ENCODE measurements at places on chromosomes 2 and 18.

DNA sequence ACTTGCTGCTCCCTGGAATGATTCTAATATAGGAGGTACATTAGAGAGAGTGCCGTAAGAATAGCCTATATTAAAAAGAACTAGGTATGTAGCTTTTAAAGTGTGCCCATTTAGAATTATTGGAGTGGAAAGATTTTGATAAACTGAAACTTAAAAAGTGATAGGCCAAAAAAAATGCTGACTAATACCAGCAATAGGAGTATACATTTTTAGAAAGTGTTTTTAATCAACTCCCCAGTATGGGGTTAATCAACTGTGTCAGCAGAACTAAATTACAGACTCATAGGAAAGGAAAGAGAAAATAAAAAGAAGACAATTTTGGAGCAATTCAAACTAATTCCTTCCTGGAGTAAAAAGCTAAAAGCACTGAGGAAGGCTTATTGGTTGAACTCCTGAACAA lies 13.3 kb upstream of the MEIS1 start:
- DNase-seq, result no peak

GRCh38 chr18:33696332-33697162 lies 118.5 kb downstream of the ASXL3 start:
- no peak for DNase-seq

GRCh38 chr2:218290316-218291261 lies 1.7 kb downstream of the TMBIM1 start:
- DNase-seq, result no peak

DNA sequence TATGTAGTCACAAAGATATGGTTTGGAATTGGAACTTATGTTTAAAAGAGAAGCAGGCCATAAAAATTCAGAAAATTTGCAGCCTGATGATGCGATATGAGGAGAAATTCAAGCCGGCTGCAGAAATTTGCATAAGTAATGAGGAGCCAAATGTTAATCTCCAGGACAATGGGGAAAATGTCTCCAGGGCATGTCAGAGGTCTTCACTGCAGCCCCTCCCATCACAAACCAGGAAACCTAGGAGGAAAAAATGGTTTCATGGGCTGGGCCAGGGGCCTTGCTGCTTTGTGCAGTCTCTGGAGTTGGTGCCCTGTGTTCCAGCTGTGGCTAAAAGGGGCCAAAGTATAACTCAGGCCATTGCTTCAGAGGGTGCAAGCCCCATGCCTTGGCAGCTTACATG lies 28.4 kb downstream of the TACR1 start:
- DNase-seq, result no peak

GRCh38 chr2:217631115-217631514 lies 371.7 kb downstream of the TNS1 start:
- no peak for DNase-seq

DNA sequence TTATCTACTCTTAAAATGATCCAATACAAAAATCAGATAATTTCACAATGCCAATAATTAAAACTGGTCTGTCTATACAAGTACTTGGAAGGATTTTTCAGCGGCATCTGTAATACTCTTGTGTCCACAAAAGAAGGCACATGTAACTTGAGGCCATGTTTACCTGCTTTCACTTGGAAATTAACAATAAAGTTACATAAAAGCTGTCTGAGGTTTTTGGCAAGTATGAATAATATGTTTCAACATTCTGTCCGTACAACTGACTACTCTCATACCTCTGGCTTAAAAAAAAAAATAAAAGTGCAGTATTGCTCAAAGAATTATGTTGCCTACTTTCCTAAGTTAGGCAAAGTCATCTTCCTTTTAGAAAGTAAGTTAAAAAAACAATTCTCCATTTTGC lies 253.6 kb downstream of the NBAS start:
- no peak for DNase-seq

DNA sequence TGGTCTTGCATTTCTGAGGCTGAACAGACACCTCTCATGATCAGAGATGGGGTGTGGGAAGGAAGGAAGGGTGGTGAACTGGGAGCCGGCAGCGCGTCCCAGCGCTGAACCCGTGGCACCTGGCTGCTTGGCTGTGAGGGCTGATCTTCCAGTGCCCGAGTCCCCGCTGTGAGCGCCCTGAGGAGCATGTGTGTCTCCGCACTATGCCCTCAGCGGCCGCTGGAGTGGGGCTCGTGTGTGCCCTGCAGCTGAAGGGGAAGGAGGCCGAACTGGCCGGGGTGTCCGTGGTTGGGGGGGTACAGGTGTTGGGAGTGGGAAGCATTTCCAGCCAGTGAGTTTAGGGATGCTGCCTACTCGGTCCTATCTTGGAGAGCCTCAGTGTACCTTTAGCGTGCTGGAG lies 82.2 kb downstream of the LDLRAD4 start:
- DNase-seq, result no peak

DNA sequence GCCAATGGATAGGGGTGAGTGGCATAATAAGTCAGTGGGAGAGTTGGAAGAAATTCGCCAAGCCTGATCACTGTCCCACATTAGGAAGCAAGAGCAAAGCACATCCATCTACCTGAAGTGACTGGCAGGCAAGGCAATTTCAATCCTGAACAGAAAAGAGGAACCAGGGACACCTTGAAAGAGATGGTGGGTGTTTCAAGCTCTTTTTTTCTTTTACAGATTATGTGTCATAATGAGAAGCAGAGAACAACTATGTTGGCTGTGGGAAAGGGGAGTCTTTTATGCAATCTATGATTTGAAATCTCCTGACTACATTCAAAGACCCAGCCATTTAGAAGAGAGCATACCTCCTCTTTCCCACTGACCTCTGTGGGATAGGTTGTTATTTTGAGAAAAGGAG lies 63.5 kb downstream of the TGIF1 start:
- DNase-seq, result no peak

DNA sequence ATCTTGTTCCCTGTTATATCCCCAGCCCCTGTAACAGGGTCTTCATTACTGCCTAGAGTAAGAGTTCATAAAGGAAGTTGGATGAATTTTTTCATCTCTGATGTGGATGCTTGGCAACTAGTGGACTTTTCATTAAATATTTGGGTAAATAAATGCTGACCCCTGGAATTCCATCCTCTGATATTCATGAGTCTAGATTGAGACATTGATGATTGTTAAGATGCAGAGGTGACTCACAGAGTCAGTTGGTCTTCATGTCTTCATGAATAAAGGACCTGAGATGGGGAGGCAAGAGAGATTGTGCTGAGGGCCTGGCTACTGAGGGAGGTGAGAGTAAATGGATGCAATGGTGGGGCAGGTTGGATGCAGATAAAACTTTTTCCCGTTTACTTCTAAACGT lies 132.7 kb upstream of the NT5C1B start:
- DNase-seq, result no peak

DNA sequence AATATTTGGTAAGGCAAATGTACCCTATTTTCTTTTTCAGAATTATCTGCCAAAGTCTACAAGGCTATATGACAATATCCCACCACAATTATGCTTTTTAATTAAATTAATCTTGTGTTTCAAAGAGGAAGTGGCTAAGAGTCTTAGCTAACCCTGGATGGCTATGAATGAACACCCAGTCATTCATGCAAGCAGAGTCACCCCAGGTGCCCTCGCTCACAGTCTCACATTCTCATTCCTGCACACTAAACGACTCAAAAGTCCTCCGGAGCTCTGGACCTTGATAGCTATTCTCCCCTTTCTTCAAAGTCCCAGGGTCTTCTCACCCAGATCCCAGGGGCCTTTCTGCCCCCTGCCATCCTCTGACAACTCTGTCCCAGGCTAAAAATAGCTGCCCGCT lies 42.1 kb upstream of the MRPL19 start:
- DNase-seq, result no peak

DNA sequence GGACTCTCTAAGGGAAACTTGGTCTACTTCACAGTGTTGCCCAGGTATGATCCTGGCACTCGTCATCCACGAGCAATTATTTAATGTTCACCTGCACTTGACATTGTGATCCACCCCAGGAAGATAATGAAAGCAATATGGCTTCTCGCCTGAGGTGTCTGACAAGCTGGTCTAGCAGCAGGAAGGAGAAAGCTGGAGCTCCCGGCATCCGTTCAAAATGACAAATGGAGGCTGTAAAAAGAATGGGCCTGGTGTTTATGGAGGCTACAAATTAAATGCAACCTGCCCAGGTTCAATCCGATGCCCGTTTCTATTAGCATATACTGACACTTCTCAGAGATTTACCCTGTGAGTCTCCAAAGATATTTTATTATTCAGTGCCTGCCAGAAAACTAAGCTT lies 317.6 kb downstream of the CTNNA2 start:
- DNase-seq, result no peak

GRCh38 chr2:230602562-230603230 lies 109.9 kb upstream of the CAB39 start:
- peak; percentile 32 for DNase-seq

- no peak for DNase-seq
Observed at GRCh38 chr2:236177604-236177966, 9.4 kb upstream of the GBX2 start.

DNA sequence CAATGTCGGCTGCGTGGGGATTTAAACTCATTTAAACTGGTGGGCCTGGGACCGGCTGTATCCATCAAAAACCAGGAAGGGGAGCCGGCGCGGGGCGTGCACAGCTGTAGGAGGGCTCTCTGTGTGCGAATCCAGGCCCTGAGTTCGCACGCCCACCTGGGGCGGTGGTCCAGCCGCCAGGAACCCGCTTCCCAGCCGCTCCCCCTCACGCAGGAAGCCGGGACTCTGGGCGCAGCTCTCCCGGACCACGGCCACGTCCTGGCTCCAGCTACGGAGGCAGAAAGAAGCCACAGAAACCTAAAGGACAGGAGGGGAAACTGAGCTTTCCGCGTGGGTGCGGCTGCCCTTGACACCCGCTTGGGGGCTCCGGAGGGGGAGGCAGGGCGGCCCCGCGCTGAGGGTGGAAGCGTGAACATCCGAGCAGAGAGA lies 80.6 kb downstream of the GFPT1 start:
- DNase-seq, result no peak

- no peak for DNase-seq
Observed at GRCh38 chr2:164205347-164205746, 415.9 kb downstream of the GRB14 start.

GRCh38 chr2:68368654-68369336 lies 3.7 kb downstream of the PLEK start:
- no peak for DNase-seq

DNA sequence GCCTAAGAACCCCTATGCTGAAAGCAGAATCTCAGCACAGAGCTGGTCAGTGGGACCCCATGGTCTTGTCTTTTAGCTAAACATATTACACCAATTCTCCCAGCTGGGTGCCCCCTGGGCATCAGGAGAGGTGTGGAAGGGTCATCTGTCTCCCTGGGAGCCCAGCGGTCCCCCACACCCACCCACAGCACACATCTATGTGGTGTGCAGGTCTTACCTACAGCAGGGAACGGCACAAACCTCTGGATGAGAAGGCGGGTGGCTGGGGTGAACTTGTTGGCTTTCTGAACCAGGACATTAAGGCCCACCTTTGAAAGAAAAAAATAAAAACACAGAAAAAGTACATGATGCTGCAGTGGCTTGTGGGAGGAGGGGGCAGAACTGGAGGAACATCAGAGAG lies 70.7 kb downstream of the EMX1 start:
- DNase-seq, result no peak

- no peak for DNase-seq
Observed at GRCh38 chr2:134491771-134492441, 226.9 kb downstream of the TMEM163 start.

- no peak for DNase-seq
Observed at GRCh38 chr18:12679183-12679786, 21.4 kb upstream of the SPIRE1 start.

DNA sequence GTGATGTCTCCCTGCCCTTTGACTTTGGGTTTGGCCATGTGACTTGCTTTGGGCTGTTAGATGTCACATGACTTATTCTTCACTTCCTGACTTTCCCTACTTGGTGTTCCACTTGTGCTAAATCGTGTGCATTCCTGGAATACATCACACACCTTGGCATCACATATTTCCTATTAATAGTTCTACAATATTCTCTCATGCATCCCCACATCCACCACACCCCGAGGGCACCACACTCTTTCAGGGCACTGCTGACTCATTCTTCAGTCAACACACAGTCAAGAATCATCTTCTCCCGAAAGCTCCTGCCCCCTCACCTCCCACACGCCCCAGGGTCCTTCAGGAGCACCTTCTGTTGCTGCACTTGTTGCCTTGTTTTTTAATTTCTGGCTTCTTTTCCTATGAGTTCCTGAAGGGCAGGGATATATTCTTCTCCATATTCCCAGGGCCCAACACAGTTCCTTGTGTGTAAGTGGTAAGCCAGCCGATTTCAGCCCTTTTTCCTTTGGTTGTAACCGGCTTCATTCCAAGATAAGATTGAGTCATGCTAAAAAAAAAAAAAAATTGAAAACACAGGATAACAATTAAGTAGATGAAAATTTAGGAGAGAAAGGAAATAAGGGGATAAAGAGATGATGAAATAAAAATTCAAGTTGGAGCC lies 341.4 kb downstream of the SLC4A3 start:
- DNase-seq, result no peak

- no peak for DNase-seq
Observed at GRCh38 chr18:38025433-38026038, 459.9 kb upstream of the CELF4 start.

DNA sequence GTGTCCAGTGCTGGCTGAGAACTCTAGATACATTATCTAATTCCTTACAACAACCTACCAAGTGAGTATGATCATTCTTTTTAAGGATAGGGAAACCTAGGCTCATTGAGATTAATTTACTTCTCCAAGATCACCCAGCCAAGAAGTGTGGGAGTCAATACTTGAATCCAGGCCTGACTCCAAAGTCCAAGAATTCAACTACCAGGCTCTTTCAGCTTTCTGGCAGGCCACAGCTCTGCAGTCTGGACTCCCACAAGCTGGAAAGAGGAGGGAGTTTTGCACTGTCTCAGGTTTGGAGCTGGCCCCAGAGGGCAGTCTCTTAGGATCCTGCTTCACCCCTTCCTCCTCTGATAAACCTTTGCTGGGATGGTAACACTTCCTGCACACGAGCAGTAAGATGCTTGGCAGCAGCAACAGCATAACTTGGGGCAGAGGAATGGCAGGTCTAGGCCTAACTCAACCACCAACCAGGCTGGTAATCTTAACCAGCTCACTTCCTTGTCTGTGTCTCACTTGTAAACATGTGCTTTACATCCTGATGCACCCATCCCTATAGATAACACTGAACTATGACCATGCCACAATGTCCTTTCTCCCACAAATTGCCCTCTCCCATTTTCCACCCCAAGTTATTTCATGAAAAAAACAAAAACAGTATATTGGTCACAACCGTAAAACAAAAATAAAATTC lies 111.1 kb upstream of the ACAA2 start:
- DNase-seq, result no peak

DNA sequence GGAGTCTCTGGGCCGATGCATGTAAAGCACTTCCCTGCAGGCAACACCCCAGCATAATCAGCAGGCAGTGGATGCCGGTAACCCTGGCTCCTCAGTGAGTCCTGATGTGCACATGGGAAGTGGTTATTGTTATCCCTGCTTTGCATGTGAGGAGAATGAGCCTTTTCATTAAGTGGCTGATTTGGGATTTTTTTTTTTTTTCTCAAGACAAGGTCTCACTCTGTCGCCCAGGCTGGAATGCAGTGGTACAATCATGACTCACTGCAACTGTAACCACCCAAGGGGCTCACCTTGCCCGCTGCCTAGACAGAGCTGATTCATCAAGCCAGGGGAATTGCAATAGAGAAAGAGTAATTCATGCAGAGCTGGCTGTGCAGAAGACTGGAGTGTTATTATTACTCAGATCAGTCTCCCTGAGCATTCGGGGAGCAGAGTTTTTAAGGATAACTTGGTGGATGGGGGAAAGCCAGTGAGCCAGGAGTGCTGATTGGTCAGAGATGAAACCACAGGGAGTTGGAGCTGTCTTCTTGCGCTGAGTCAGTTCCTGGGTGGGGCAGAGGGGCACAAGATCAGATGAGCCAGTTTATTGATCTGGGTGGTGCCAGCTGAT lies 95.4 kb downstream of the SOCS6 start:
- no peak for DNase-seq

- DNase-seq, result no peak
Observed at GRCh38 chr2:105804266-105804665, 59.6 kb downstream of the NCK2 start.

Measured in stimulated activated CD4-positive, alpha-beta T cell treated with anti-CD3 and anti-CD28 coated beads, Interleukin-15, amount 100 ng/mL, for 1 hour (primary cell).